ENCODE measurements at places on chromosomes 5 and 9.

DNA sequence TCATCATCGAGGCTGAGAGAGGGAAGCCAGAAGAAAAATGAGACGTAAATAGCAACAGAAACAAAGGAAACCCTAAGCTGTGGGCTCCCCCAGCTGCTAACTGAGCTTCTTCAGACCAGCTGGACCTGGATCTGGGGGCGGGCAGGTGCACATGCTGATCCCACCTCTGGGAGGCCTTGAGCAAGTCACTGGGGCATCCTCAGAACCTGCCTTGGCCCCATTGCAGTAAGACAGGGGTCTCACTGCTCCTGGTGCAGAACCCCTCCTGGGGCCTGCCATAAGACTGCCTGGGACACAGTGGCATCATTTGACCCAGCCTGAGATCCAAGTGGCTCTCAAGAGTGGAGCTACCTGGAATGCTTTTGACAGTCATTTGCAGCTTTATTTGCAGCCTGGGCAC is 77.4 kb downstream of the PHF2 start:
- no peak for DNase-seq

- no peak for DNase-seq
Observed at GRCh38 chr5:170563824-170564567, 60.2 kb downstream of the KCNIP1 start.

DNA sequence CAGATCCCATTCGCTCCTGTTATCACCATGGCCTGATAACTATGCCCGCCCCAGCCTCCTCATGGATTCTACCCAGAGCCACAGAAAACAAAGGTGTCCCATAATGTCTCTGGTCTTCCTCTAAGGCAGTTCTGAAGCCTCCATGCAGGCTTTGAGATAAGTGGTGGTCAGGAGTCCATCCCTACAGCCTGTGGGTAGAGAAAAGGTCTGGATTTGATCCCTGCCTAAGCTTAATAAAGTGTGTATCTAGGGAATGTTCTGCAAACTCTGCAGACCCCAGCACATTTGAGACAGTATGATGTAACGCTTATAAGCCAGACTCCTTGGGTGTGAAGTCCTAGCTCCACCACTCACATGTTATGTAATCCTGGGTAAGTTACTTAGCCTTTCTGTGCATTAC is 187.3 kb downstream of the MAPKAP1 start:
- DNase-seq = no peak

DNA sequence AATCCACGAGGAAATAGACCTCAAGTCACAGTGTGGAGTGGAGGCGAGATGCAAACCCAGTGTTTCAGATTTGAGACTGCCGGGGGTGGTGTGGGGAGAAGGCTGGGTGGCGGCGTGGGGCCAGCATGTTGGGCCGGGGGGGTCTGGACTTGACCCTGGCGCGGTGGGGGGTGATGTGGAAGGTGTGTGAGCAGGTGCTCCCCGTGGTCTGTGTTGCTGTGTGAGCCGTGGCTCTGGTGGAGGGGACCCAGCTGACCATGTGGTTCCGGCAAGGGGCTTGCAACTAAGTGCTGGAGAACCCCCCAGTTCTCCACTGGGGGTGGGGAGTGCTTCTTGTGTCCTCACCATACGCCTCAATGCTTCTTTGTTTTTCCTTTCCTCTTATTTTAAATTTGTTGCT is 25.8 kb downstream of the PRRC2B start:
- no peak for DNase-seq

DNA sequence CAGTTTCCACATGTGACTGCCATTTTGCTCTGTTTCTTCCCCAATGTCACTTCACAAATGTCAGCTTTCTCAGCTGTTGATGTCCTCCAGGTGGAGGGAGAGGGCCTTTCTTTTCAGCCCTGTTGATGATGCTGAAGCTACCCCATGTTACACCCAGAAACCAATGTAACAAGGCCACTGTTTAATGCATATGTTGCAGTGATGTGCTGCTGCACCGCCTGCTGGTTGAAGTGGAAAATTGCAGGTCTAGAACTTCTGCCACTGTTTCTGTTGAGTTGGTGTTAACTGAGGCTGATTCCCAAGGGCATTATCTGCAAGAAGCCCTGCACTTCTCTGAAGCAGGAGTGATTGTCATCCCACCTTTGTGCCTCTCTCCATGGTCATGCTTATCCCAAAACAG is 428.4 kb downstream of the KDM4C start:
- DNase-seq = peak; percentile 90

GRCh38 chr5:85000671-85001070 is 616.0 kb upstream of the EDIL3 start:
- no peak for DNase-seq

DNA sequence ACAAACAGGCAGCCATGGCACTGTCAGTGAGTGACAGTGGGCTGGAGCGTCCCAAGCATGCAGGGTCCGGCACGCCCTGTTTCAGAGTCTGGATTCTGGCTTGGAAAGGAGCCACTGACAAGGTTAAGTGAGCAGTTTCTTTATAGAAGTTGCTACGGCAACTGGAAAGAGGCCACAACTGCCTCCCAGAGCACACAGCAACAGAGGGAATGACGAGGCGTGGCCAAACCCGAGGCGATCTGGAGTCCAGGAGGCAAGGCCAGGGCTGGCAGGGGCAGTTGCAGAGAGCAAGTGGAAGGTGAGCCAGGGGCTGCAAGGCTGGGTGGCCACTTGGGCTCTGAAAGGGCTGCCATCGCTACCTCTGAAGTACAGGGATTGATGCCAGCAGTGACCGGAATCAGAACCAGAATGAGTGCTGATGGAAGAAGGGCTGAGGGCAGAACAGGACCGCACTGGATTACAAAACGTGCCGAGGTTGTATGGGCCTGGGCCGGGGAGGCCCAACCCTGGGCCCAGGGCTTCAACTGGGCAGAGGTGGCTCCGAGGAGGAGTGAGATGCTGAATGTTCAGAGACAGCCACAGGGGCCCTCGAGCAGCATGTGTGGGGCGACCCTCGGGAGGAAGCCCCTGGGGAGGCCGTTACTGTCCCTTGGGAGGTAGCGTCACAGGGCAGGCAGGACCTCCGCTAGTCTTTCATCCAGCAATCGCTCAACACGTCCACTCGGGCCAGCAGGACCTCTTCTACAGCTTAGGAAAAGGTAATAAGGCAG is 4.6 kb downstream of the MRPL41 start:
- DNase-seq = no peak

DNA sequence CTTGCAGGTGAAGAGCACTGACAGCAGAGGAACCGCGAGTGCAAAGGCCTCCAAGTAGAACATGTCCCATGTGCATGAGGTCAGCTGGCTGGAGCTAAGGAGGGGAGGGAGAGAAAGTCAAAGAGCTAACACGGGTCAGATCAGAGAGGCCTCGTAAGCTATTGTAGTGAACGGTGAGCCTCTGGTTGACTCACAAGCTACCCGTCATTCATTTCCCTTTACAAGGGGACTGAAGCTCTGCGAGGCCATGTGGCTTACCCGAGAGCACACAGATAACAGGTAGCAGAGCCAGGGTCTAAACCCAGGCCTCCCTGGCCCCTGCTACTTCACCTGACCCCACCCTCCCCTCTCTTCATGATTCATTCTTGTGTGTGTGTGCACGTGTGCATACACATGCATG is 152.7 kb upstream of the ADRA1B start:
- DNase-seq = no peak

Measured in mesendoderm (in vitro differentiated cells).